ENCODE measurements at places on chromosomes 3 and 15.

GRCh38 chr15:44397869-44398268 lies 29.6 kb upstream of the CTDSPL2 start:
- DNase-seq: no peak

DNA sequence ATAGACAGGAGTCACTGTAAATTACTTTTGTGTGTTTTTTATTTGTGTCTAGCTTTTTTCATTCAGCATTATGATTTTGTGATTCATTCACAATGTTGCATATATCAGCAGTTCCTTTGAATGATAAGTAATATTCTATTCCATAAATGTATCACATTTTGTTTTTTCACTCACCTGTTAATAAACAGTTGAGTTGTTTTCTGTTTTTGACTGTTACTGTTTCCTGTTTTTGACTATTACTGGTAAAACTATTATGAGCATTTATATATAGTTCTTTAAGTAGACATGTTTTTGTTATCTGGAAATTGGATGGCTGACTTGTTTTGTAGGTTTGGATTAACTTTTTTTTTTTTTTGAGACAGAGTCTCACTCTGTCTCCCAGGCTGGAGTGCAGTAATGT lies 138.4 kb downstream of the RSRC1 start:
- no peak for DNase-seq

GRCh38 chr3:4976109-4976508 lies 3.1 kb upstream of the BHLHE40 start:
- DNase-seq: peak; percentile 15

DNA sequence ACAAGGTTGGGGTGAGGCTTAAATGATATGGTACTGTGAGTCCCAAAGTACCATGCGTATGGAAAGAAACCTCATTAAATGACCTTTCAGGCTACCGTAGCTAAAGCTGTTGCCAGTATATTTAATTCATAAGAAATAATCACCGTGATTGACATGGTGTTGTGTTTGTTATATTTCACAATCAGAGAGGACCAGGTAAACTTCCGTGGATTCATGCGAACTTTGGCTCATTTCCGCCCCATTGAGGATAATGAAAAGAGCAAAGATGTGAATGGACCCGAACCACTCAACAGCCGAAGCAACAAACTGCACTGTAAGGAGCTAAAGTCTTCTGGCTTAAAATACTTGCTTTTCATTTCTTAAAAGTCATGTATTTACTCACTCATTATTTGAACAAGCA lies 31.5 kb downstream of the CHP1 start:
- DNase-seq: no peak

DNA sequence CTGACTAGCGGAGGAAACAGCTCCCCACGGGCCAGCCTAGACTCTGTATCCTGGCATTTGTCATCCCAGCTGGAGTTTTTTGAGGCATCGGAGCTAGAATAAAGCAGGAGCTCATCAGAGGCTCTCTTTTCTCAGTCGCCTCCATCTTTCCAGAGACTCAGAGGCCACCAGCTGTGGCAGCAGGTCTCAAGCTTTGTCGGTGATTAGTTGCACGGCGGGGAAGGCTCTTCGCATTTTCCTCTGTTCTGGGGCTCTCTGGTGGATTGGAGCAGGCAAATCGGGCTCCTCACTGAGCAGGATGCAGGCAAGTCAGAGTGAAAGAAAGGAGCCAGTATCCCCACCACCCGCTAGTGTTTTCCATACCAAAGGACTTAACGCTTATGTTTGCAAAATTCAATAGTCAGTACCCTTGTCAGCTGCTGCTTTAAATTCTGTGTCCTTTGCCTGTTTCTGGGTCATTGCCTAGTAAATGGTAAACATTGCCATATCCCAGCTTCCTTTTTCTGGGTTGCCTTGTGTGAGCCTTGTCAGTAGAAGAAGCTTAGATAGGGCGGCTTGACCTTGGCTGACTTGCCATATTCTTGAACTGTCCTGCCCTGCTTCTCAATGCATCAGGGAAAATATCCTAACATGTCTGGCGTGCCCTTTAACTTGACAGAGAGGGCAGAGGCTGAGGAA lies 127.1 kb downstream of the PTPRG start:
- DNase-seq: no peak

GRCh38 chr3:179660872-179661271 lies 8.0 kb downstream of the USP13 start:
- no peak for DNase-seq

GRCh38 chr3:36707623-36708409 lies 56.5 kb downstream of the DCLK3 start:
- no peak for DNase-seq

DNA sequence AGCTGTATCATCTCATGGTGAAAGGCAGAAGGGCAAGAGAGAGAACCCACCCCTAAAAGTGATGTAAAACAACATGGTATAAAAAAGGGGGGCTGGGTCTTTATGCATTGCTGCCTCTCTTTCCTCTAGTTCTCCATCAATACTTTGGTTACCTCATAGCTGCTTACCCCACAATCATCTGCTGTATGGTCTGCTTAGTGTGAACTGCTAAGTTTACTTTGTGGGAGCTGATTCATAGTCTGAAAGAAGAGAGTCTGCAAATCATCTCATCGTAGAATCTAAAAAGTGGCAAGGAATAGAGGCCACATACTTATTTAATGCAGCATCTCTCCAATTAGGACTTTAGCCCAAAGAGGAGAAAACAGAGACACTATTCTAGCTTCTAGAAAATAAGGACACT lies 546.8 kb downstream of the GBE1 start:
- no peak for DNase-seq

DNA sequence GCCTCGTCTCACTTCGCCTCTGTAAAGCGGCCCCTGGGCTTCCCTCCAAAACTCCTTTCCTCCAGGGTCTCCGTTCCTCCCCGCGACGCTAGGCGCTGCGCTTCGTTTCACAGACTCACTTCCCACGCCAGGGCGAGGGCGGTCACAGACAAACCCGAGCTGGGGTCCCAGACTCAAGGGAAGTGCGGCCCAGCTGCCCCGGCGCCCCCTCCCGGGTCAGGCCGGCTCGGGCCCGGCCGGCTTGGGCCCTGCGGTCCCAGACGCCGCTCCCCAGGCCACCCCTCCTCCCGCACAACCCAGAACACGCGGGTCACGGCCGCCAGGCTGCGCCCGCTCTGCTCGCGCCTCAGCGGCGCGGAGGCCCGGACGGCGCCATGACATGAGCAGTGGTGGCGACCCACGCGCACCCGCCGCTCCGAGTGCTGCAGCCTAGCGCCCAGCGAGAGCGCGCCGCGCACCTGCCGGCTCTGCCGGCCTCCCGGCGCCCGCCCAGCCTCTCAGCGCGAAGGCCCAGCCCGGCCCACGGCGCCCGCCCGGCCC lies 547 bp downstream of the NUP210 start:
- DNase-seq: peak; percentile 42

- no peak for DNase-seq
Observed at GRCh38 chr15:70341566-70341965, 243.8 kb upstream of the TLE3 start.

GRCh38 chr15:68149059-68149458 lies 56.1 kb downstream of the CALML4 start:
- DNase-seq: no peak

- no peak for DNase-seq
Observed at GRCh38 chr3:171841620-171842000, 1.5 kb upstream of the TMEM212 start.

DNA sequence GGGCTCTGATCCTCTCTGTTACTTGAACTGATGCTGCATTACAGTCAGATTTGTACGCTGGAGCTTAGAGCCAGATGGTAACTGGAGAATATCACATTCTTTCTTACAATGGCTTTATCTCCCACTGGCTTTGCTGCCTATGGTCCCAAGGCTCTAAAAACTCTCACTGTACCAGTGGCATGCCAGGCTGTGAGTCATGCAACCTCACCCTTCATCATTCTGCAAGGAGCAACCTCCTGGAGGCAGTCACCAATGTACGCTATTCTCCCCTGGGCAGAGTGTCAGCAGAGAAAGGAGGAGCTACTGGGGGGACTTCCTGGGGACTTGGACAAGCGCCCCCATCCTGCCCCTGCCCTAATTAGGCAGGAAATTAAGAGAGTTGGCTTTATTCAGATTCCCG lies 97.9 kb upstream of the EIF1B start:
- no peak for DNase-seq

DNA sequence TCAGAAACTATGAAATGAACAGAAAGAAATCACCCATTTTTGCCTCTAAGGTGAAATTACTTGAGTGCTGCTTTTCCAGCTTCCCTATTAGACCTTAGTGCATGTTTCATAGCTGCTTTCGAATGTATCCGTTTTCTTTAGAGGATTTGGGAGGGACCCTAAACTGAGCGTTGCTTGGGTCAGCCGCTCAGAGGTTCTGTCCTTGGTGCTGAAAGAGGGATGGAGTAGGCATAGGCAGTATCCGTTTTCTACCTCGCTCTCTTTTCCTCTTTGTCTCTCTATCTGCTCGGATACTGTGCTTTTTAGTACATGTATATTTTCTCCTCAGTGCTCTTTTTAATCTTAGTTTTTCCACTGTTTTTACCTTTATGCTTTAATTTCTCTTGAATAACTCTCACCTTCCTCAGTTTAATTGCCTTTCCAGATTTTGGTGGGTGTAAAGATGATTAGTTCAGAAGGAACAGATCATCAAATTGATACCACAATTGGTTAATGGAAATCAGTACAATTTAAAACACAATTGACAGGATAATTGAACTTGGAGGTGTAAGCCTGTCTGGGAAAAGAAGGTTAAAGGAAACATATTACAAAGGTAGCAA lies at the start of gene DRD3:
Gene DRD3, minus strand, starts transcription at position 283 of the 599 bp plus-strand sequence. CDS start 7,060 bp downstream, outside the sequence.
- no peak for DNase-seq

GRCh38 chr3:124363476-124363875 lies 366.8 kb upstream of the UMPS start:
- DNase-seq: no peak

DNA sequence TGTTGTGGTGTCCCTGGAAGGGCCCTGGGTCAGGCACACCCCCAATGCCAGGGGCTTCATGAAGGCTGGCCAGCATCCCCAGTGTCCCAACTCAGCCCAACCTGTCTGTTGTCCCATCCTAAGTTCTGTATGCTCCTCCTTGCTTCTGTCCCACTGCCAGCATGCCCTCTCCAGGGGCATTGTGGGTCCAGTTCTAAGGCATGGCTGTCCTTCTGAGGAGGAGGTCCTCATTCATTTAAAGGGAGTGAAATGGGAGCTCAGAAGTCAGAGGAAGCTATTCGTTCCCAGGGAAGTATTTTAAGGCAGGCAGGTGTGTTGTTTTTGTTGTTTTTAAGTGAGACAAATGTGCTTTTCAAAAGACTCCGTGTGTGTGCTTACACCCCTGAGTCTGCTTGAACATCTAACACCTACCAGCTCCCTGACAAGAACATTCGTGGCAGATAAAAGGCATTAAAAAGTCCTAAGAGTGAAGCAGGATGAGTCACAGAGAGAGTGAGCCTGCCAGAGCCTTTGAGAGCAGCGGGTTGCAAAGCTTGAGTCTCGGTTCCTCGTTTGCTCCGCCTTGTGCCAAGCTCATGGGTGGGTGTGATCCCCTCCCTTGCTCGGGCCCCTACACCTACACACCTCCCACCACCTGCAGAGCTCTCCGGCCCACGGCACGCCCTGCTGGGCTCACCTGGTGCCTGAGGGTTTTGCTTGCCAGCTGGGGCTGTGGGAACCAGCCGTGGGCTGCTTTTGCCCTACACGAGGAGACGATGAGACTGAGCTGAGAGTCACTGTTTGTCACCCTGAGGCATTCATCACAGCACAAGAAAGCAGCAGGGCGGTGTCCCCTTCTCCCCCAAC lies 183.4 kb upstream of the TOPAZ1 start:
- DNase-seq: peak; percentile 85

DNA sequence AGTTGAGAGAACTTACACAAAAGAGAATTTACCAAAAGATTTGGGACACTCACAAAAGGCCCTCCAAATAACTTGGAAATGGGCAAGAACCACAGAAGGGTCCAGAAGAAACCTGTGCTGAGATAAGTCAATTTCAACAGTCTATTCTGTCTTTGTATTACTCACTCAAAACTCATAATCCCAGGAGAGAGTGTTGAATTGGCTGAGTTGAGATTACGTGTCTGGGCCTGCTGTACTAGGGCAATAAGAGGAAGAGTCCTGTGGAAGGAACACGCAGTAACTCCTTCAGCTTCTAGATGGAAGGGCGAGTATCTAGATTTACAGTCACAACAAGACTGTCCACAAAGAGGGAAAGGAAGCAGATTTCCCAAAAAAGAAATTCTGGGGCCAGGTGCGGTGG lies 42.5 kb upstream of the DYNC1LI1 start:
- DNase-seq: no peak

DNA sequence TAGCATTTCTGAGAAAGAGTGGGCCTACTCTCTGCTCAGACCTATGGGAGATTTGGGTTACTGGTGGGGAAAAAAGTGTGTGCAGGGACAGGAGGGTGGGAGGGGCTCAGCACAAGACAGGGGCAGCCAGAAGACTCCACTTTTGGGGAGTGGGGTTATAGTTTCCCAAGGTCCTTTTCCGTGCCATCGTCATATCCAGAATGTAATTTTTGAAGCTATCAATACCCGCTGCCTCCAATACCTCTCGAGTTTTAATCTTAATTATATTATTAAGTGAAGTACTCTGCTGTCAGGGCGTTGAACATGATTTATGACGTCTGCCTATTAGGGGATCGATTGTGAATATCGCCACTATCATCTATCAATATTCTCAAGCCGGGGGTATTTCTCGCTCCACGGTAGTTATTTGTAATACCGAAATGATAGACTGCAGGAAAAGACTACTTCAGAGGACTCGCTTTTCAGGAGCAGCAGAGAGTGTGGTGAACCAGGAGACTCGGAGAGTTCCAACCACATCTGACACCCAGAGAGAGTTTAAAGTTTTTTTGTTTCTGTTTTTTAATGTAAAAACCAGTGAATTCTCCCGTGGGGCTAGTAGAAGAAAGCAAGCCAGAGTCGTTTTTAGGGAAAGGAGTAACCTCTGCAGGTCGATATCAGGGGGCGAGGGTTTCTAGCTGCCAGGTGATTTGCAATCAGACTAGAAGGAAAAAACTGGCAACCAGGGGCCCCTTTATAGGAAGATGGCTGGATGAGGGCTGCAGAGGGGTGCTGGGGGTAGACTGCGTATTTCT lies 20.6 kb downstream of the NR2F2 start:
- DNase-seq: no peak

DNA sequence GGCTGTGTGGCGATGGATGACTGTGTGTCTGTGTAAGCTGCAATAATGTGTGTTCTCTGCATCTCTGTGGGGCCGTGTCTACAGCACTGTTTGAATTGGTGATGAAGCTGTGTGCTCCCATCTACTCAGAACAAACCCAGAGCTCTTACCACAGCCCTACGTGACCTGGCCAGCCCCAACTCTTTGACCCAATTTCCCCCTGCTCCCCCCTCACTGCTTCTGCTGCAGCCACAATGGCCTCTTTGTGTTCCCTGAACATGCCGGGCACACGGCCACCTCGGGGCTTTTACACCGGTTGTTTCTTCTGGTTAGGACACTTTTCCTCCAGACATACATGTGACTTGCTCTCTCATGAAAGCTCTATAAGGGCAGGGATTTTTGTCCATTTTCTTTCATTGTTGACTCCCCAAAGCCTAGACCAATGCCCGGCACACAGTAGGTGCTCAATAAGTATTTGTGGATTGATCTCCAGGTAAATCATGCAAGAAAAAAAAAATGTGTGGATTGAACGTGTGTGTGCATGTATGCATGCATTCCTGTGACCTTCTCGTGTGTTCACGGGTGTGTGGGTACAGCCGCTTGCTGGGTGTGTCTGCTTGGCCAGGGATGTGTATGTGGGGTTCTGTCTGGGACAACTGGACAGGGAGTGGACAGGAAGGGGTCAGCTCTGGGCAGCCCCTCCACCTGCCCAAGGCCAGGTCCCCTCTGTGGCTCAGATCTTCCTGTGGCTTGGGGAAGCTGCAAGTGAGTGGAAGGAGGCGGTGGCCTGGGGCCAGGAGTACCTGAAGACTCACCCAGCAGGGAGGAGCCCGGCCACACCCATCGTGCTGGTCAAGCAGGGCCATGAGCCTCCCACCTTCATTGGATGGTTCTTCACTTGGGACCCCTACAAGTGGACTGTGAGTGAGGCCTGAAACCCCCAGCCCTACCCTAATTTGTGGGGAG lies 14.8 kb downstream of the VILL start:
- peak; percentile 60 for DNase-seq
